ENCODE measurements at places on chromosomes 2 and 18. TPM values are rescaled to one million over a fixed set of nuclear protein-coding genes. Genes with fewer than 3 reads are reported as not detected.

Gene MAP3K2
- total RNA-seq = 23.2 TPM

Gene CKAP2L
- 20.7 TPM for total RNA-seq

Gene UPP2
- total RNA-seq = not detected

DNA sequence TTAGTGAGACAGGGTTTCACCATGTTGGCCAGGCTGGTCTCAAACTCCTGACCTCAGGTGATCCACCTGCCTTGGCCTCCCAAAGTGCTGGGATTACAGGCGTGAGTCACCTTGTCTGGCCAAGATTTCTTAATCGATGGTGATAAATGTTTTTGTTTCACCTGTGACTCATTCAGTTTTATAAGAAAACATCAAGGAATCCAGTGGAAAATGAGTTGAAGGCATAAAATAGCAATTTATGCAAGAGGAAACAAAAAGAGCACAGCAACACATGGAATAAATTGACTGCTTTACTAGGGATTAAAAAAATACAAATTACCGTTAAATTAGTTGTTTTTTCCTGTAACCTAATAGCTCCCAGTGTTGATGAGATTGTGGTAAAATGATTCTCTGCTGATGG, 80.2 kb downstream of the CDK15 start:
- H3K36me3 ChIP-seq = no peaks in the 10 kb centered on the region
- no peak overlapping the region for H3K4me3 ChIP-seq
- no peaks in the 10 kb centered on the region for H3K27me3 ChIP-seq
- DNase-seq = no peak
- peaks cover 11% of the 10 kb centered on the region for H3K4me1 ChIP-seq
- H3K27ac ChIP-seq = no peak overlapping the region

GRCh38 chr2:159265171-159265576, 21.3 kb downstream of the WDSUB1 start:
- no peaks in the 10 kb centered on the region for H3K27me3 ChIP-seq
- no peak overlapping the region for H3K27ac ChIP-seq
- H3K4me1 ChIP-seq = no peaks in the 10 kb centered on the region
- no peak for DNase-seq
- H3K36me3 ChIP-seq = no peaks in the 10 kb centered on the region
- no peak overlapping the region for H3K4me3 ChIP-seq

DNA sequence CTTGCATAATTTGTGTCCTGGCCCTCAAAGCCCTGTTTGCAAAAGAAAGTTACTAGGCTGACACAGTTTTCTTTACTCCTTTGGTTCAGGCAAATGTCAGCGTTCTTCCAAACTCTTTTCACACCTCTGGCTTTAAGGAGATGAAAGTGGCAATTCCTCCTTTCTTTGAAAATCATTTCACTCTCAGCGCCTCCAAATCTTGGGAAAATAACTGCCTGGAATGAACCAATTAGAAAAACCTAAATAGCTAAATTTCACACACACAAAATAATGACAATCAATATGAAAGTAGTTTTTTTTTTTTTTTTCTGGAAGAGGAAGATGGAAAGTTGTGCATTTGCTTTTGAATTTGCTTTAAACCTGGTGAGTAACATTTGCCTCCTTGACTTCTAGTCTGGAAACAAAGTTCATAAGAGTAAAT, 1.7 kb downstream of the MEIS1 start:
- H3K36me3 ChIP-seq = no peaks in the 10 kb centered on the region
- H3K27me3 ChIP-seq = peaks cover 100% of the 10 kb centered on the region
- peaks cover 14% of the 10 kb centered on the region for H3K4me1 ChIP-seq
- no peak overlapping the region for H3K27ac ChIP-seq
- DNase-seq = no peak

- DNase-seq = no peak
- no peaks in the 10 kb centered on the region for H3K4me1 ChIP-seq
- no peak overlapping the region for H3K4me3 ChIP-seq
- no peaks in the 10 kb centered on the region for H3K27me3 ChIP-seq
- H3K27ac ChIP-seq = no peak overlapping the region
Measured at GRCh38 chr2:85017411-85018048, 46.6 kb downstream of the KCMF1 start.

Gene RAB27B
- total RNA-seq = 0.60 TPM

DNA sequence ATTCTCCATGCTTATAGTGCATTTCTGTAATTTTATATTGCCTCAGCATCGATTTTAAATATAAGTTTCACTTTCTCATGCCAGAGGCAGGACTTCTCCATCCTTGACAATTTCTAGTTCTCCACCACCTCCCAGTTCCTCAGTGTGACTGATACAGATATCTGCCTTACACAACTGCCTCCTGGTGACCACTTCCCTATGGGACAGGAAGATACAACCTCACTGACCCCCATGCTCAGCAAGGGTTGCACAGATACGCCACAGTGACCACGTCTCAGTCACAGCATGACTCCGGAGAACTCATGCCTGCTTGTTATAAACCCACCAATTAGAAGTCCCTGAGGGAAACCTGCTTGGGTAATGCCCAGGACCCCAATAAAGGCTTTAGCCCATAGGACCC, 284.0 kb upstream of the MC4R start:
- no peaks in the 10 kb centered on the region for H3K36me3 ChIP-seq
- H3K27ac ChIP-seq = no peak overlapping the region
- DNase-seq = no peak
- no peak overlapping the region for H3K4me3 ChIP-seq
- H3K4me1 ChIP-seq = no peaks in the 10 kb centered on the region
- no peaks in the 10 kb centered on the region for H3K27me3 ChIP-seq

- H3K27ac ChIP-seq = no peak overlapping the region
- H3K4me1 ChIP-seq = no peaks in the 10 kb centered on the region
- H3K27me3 ChIP-seq = no peaks in the 10 kb centered on the region
- DNase-seq = no peak
- H3K36me3 ChIP-seq = no peaks in the 10 kb centered on the region
Measured at GRCh38 chr2:75764611-75765010, 53.9 kb upstream of the GCFC2 start.

DNA sequence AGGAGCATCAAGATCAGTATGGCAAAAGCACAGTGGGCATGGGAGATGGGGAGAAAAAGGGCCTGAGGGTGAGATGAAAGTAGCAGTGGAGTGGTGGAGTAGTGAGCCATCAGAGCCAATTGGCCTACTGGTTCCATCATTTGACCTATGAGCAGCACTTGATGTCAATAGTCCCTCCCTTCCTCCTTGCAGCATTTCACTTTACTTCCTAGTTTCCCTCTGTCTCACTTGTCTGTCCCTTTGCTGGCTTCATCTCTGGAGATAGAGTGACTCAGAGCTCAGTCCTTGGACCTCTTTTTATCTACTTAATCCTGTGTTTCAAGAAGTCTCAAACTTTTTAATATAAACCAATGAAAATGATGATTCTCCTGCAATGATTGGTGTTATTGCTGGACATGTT, 32.1 kb downstream of the FBXO48 start:
- DNase-seq = no peak
- no peaks in the 10 kb centered on the region for H3K36me3 ChIP-seq
- H3K4me1 ChIP-seq = no peaks in the 10 kb centered on the region
- no peak overlapping the region for H3K4me3 ChIP-seq
- no peak overlapping the region for H3K27ac ChIP-seq
- H3K27me3 ChIP-seq = no peaks in the 10 kb centered on the region

- no peaks in the 10 kb centered on the region for H3K27me3 ChIP-seq
- H3K36me3 ChIP-seq = no peaks in the 10 kb centered on the region
- no peak overlapping the region for H3K4me3 ChIP-seq
- H3K4me1 ChIP-seq = no peaks in the 10 kb centered on the region
- no peak overlapping the region for H3K27ac ChIP-seq
- DNase-seq = no peak
Measured at GRCh38 chr2:54510916-54511315, 54.8 kb downstream of the SPTBN1 start.

Gene ADCYAP1
- total RNA-seq = not detected

Gene ABCG5
- total RNA-seq = not detected

DNA sequence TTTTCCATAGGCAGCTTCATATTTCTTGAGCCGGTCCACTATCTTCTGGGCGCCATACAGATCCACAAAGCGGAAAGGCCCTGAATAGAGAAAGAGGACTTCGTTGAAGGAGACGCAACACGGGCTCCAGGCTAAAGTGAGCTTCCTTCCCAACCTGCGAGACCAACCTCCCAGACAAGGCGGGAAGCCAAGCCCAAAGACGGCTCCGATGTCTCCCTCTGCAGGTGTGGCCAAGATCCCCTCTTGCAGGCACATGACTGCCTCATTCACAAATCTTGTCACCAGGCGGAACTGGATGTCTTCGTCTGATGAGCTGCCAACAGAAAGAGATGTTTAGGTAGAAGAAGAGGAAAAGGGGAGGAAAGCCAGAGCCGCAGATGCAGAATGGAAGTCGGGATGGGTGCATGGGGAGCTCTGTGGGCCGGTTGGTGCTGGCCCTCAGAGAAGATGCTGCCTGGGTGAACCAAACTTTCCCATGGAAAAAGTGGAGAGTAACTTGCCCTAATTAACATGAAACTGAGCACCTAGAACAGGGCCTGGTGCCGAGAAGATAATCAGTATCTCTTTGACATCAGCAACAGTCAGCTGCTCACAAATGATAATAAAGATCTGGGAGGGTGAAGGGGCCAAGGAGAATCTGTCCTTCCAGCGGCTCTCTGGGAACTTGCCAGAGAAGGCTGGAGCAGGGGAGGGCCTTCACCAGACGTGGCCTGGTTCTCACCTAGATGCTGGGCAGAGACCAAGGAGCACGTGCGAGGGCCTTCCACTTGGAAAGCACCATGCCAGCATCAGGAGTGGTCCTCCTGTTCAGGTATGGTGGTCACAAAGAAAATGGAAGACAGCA, 18.6 kb downstream of the GAREM2 start:
- no peak overlapping the region for H3K4me3 ChIP-seq
- no peak overlapping the region for H3K27ac ChIP-seq
- no peaks in the 10 kb centered on the region for H3K27me3 ChIP-seq
- H3K36me3 ChIP-seq = peaks cover 31% of the 10 kb centered on the region

GRCh38 chr2:239621611-239622010, 220.8 kb upstream of the HDAC4 start:
- no peak for DNase-seq
- no peak overlapping the region for H3K27ac ChIP-seq
- H3K4me1 ChIP-seq = no peaks in the 10 kb centered on the region
- H3K36me3 ChIP-seq = no peaks in the 10 kb centered on the region
- H3K4me3 ChIP-seq = no peak overlapping the region

- H3K4me3 ChIP-seq = no peak overlapping the region
- H3K27ac ChIP-seq = no peak overlapping the region
- no peaks in the 10 kb centered on the region for H3K27me3 ChIP-seq
- H3K4me1 ChIP-seq = no peaks in the 10 kb centered on the region
- no peak for DNase-seq
Measured at GRCh38 chr2:189799531-189799930, 15.3 kb downstream of the PMS1 start.
